Breast epithelium (tissue), 4 donors: ENCODE measurements at places on chromosomes 1 and 21.

- DNase-seq: no peak
Observed at GRCh38 chr1:62897788-62898187, 113.9 kb downstream of the ATG4C start.

- no peak for DNase-seq
Observed at GRCh38 chr1:34870395-34870794, 10.8 kb upstream of the SMIM12 start.

DNA sequence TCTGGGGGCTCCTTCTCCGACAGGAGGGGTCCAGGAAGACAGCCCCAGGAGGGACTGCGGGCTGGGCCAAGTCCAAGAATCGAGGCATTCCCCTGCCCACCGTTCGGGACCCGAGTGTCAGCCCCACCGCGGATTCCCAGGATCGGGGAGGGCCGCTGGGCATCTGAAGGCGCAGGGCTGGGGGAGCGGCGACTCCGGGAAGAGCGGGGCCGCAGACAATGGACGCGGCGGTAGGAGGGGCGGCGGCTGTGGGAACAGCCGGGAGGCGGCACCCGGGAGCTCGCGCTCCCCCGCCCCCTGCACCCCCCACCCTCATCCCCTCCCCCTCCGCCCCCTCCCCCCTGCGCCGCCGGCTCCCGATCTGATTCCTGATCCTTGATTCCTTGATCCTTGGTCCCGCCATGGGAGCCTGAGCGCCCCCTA is at the start of gene VANGL2:
Gene VANGL2, plus strand, starts transcription at position 342 of the 423 bp plus-strand sequence. CDS start 15,274 bp downstream, outside the sequence.
- peak; percentile 70 for DNase-seq

DNA sequence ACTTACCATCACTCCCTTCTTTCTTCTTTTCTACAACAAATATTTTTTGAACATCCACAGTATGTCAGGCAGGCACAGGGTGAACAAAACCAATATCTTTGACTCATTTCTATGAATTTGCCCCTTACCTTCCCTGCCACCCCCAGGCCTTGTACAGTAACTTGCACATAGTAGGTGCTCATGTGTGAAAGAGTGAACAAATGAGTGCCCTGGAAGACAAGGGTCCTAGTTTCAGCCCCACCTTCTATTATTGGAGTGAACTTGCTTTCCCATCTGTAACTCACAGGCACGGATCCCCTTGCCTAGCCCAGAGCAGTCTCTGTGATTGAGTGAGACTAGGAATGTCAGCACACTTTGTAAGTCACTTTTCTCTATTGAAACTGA is 12.8 kb downstream of the ZDHHC18 start:
- DNase-seq: no peak

GRCh38 chr1:119702384-119702783 is 9.3 kb upstream of the PHGDH start:
- no peak for DNase-seq

DNA sequence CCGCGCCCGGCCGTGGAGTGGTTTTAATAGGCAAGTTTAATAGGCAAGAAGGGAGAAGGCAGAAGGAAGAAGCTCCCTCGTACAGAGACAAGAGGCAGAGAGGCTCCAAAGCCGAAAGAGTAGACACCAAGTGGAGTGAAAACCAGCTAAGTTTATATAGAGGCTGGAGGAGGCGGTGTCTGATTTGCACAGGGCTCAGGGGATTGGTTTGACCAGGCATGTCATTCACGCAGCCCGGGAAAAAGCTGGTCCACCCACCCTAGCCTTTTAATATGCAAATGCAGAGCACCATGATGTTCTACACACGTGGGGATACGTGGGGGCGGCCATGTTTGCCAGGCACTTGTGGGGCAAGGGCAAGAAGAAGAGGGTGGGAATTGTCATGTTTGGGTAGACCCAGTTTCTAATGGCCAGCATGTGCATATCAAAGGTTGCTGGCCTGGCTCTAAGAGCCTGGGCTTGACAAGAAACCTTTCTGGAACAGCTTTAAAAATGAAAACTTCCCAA is 18.0 kb upstream of the SOD1 start:
- no peak for DNase-seq

DNA sequence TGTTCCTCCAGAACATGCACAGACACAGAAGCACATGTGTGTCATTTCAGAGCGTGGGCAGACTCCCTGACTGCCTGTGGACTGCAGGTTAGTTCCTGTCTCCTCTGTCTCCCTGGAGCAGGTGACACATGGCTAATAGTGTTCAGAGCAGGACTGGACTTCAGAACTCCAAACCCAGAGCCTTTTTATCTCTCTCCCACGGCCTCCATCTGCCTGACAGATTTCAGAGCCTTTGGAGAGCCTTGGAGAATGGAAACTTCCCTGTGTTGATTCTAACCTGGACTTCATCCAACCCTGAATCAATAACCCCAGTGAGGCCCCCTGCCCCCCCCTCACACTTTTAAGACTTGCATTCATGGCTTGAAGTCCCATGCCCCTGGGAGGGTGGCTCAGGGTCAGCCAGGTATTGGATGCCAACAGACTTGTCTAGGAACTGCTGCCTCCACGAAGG is 44.4 kb downstream of the C1orf198 start:
- no peak for DNase-seq

GRCh38 chr1:41611068-41611931 is 126.8 kb upstream of the EDN2 start:
- DNase-seq: no peak

- DNase-seq: no peak
Observed at GRCh38 chr1:77489910-77490309, 192.5 kb downstream of the ZZZ3 start.

DNA sequence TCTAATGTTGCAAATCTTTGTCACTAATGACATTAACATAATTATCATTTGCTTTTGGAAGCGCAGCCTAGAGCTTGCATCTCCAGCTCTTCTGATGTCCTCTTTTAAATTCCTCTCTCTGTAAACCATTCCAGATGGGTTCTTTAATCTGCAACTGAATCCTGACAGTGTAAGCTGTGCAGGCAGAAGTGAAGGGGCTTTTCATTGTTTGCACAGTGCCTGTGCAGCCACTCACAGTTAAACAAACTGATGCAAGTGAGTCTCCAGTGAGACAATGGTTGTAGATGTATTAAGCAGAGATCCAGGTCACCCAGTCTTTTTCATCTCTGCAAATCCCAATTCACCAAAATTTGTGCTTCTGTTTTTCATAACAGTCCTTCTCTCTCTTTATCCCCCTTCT is 22.5 kb upstream of the FCRL5 start:
- DNase-seq: no peak

DNA sequence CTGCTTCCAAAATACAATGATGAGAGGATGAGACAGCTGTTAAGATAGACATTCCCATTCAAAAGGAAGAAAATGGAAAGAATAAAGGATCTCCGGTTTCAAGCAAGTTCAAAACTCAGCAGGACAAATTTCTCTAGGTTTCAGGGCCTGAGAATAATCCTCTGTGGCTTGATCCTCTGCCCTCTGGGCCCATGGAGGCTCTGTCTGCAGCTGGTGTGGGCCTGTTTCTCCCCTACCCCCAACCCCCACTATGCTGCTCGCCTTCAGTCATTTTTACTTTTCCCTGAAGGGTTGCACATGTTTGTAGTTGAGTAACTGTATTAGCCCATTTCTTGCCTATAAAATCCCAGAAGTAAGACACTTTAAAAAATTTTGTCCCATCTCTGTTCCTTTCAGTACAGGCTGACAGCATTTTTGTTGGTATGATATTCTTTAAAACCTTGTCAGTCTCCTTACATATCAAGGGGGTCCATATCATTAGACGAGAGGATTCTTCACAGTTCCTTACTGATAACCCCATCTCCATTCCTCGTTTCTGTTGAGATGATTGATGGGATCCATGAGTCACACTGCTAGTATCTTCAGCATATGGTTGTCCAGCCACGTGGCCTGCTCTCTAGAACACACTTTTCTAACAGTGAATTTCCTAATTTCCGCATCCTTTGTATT is 10.5 kb downstream of the ZMYM4 start:
- DNase-seq: no peak

GRCh38 chr1:151199873-151200581 is 1.7 kb downstream of the PIP5K1A start:
- no peak for DNase-seq

- no peak for DNase-seq
Observed at GRCh38 chr21:27407271-27407670, 440.4 kb upstream of the ADAMTS5 start.

- DNase-seq: no peak
Observed at GRCh38 chr1:110308247-110308646, 30.9 kb upstream of the RBM15 start.

GRCh38 chr1:221013691-221014660 is 134.7 kb downstream of the HLX start:
- DNase-seq: no peak

DNA sequence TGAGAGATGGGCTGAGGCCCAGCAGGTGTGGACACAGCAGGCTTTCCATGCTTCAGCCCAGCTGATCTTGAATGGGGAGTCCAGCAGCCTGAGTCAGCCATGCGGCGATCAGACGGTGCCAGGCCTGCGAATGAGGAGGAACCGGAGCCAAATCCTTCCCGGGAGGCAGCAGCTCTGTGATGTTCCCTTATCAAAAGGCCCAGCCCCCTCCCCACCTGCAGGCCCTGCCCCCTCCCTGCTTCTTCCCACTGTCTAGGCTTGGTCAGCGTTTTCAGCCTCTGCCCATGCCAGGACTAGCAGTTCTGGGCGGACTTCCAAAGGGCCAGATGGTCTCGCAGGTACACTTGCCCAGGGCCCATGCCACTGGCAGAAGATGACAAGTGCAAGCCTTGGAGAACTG is 253.8 kb downstream of the KAZN start:
- no peak for DNase-seq
